ENCODE measurements at places on chromosomes 7 and 10.

DNA sequence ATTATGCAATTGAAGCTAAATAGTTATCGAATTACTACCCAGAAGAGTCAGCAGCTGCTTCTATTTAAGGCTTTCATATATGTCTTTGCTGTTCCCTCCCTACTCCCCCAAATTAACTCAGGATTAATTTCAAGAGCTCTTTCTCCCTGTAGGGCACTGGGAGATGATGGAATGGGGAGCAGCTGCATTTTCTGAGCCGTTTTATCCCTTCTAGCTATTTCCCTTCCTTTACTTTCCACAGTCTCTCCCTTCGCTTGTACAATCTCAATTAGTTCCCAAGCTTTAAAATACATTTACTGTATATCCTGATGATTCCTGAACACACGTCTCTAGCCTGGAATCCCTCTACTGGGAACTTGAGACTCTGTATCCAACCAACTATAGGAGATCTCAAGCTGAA, 19.8 kb upstream of the TSPAN12 start:
- DNase-seq, result no peak

- no peak for DNase-seq
Measured at GRCh38 chr7:99170065-99170729, 26.3 kb upstream of the SMURF1 start.

DNA sequence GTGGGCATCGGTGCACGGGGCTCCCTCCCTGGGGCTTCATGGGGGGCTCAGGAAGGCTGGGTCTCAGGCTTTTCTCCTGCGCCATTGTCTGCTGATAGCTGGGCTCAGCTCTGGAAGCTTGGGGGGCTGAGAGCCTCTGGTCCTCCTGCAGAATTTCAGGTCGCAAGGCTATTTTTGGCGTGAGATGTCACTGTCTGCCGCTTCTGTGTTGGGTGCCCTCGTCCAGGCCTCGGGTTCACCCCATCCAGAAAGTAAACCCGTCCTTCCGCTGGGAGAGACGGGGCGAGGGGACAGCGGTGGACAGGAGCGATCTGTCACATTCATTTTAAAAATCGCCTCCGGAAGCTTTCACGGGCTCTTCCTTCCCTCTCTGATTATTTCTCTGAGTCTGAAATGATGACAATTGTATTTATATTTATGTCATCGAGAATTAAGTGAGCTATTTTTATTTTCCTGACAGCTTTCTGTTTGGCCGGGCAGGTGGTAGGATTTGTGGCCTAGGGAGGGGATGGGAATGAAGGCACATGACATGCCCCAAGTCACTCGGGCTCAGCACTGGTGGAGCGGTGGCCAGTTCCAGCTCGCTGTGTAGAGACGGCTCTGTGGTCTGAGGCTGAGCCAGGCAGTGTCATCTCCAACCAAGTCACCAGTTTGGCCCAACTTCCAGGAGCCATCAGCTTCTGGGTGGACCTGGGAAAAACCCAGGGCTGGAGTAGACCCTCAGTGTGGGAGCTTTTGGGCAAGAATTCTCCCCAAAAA, 40.7 kb upstream of the AP5Z1 start:
- no peak for DNase-seq

GRCh38 chr10:11197266-11197712, 179.6 kb downstream of the CELF2 start:
- no peak for DNase-seq

- no peak for DNase-seq
Measured at GRCh38 chr10:13372524-13372923, 24.4 kb upstream of the SEPHS1 start.

- no peak for DNase-seq
Measured at GRCh38 chr7:80053124-80053523, 81.5 kb upstream of the GNAI1 start.

- no peak for DNase-seq
Measured at GRCh38 chr7:71165708-71166107, 33.8 kb downstream of the GALNT17 start.

GRCh38 chr7:80593869-80594586, 44.4 kb upstream of the CD36 start:
- no peak for DNase-seq

GRCh38 chr10:60921633-60922032, 22.4 kb downstream of the RHOBTB1 start:
- DNase-seq, result no peak

GRCh38 chr7:84076219-84076618, 118.4 kb downstream of the SEMA3A start:
- DNase-seq, result no peak

GRCh38 chr7:25314731-25315267, 86.5 kb upstream of the NPVF start:
- no peak for DNase-seq

DNA sequence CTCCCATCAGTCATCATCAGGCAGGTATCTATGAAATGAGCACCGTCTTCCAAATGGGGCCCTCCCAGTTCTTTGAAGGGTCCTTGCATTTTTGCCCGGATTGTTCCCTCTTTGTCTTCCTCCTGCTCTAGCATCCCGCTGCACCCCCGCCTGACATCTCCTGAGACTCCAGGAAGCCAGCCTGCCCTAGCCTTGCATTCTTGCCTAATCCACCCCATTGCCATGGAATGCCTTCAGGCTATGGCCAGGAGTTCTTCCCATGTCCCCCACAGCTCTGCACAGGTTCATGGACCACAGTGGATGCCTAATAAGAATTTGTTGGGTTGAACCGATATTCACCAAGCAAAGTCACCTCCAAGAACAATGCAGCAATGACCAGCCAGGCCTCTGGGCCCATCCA, 62.1 kb downstream of the ZMIZ1 start:
- no peak for DNase-seq

- DNase-seq, result no peak
Measured at GRCh38 chr10:28250782-28251181, 52.1 kb downstream of the MPP7 start.

DNA sequence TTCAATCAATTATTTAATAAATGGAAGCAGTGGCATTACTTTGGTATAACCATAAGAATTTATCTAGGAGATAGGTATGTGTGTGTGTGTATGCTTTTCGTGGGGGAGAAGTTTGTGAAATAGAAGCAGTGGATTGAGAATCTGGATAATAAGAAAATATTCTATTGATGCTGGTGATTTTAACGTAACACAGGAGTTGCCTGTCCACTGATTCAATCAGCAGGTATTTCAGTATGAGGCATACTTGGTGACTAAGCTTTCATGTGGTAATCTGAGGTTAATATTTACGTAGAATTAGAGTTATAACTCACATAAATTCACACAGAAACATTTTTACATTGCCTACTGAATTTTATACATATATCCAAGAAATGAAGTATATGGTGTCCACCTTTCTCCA, 568.0 kb downstream of the ZWINT start:
- no peak for DNase-seq
